ENCODE measurements at places on chromosomes 5 and 9. TPM values are rescaled to one million over a fixed set of nuclear protein-coding genes. Genes with fewer than 3 reads are reported as not detected.

The LCN15 gene
- 1.6 TPM for total RNA-seq

The MYO10 gene
- 57.5 TPM for total RNA-seq

The CDX1 gene
- total RNA-seq: not detected

The GPX3 gene
- 16.1 TPM for total RNA-seq

The FRMPD1 gene
- not detected for total RNA-seq

The GALNT12 gene
- total RNA-seq: 15.6 TPM

Measured in mammary microvascular endothelial cell (primary cell).